ENCODE measurements at places on chromosomes 4 and X.

GRCh38 chr4:151316645-151317044, 8.8 kb downstream of the SH3D19 start:
- no peak for DNase-seq

DNA sequence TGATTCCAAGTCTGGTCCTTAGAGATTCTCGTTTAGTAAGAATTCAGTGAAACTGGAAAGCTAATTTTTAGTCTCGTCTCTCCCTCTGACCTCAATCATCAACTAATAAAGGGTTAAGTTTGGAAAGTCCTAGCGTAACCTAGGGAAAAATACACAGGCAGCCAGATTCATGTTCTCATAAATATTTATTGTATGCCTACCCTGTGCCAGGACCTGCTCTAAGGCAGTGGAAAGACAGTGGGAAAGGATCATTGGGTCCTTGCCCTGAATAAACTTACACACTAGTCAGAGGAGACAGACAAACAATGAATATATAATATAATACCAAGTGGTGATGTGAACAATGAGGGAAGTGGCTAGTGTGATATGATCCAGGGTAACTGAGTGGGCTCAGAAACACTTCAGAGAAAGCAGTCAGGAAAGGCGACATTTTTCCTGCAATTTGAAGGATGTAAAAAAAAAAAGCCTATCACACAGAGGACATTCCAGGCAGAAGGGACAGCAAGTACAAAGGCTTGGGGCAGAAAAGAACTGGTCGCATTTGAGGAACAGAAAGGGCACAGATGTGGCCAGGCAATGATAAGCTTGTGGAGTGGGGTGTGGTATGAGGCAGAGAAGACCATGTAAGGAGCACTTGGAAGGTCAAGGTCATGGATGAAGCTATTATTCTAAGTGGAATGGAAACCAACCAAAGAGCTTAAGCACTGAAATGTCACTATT, 128.8 kb downstream of the AMELX start:
- no peak for DNase-seq

GRCh38 chr4:121272526-121272925, 108.3 kb downstream of the QRFPR start:
- DNase-seq = no peak

GRCh38 chr4:786861-787300, 39.0 kb downstream of the CPLX1 start:
- no peak for DNase-seq

DNA sequence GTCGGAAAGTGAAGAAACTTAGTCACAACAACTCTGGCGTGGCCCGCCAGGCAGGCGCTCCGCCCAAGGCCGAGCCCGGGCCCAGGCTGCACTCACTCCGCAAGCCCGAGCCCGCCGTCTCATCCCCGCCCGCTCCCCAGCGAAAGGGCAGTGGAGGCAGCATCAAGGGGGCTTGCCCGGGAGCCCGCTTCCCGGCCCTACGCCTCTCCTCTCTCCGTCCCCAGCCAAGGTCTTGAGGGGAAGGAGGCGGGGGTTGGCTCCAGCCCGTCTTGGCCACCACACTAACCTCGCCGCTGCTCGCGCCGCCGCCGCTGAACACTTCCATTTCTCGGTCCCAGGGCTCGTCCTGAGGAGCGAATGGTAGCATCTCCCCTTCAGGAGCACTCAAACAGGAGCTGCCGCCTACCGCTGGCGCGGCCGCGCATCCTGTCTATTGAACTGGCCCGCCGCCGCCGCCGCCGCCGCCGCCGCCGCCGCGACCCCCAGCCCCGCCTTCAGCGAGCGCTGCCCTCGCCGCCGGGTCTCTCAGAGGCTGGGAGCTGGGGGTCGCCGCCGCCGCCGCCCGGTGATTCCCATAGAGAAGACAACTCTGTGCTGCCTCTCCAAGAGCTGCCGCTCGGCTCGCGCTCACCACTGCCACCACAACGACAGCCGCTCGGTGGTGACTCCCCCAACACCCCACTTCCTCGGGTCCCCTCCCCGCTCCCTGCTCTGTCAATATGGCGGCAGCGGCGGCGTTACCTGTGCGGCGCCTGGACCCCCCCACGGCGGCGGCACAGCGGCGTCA, at the start of gene RPS6KA6:
RPS6KA6 (minus strand) TSS at position 667 of the 787 bp plus-strand sequence; CDS start at position 367, 300 bp downstream.
- no peak for DNase-seq
